ENCODE measurements at places on chromosomes 13 and 19.

DNA sequence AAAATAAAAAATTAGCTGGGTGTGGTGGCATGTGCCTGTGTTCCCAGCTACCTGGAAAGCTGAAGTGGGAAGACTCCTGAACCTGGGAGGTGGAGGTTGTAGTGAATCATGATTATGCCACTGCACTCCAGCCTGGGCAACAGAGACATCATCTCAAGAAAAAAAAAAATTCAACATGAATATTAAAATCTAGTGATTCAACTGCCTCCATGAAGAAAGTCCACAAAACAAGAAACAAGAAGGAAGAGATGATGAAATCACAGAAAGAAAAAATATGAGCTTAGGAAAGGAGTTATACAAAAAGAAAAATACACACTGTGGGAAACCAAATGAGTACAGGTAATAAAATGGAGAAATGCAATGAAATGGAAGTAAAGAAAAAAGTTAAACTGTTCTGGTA lies 99.6 kb upstream of the SIAH3 start:
- DNase-seq = no peak

- no peak for DNase-seq
Observed at GRCh38 chr19:47511128-47511517, 3.7 kb downstream of the NAPA start.

GRCh38 chr19:11475861-11476260 lies 5.0 kb downstream of the ELAVL3 start:
- no peak for DNase-seq

- DNase-seq = no peak
Observed at GRCh38 chr13:47800593-47800992, 200.5 kb downstream of the SUCLA2 start.

GRCh38 chr19:50817941-50818858 lies 5.4 kb downstream of the KLK1 start:
- DNase-seq = peak; percentile 54

DNA sequence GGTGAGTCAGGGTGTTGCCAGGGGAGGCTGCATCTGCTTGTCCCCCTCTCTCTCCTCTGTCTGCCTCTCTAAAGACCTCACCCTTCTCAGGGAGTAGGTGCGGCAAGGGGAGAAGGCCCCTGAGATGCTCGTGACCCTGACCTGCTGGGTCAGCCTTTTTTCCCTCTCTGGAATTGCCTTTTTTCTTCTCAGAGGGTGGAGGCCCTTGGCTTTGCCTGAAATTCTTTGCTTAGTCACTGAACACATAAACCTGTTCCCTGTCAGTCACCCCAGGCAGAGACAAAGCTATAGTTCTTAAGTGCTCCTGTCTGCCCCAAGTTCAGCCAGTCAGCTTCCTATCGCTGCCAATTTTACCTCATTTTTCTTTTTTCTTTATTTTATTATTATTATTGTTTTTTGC lies 35.2 kb upstream of the PEG3 start:
- DNase-seq = no peak

DNA sequence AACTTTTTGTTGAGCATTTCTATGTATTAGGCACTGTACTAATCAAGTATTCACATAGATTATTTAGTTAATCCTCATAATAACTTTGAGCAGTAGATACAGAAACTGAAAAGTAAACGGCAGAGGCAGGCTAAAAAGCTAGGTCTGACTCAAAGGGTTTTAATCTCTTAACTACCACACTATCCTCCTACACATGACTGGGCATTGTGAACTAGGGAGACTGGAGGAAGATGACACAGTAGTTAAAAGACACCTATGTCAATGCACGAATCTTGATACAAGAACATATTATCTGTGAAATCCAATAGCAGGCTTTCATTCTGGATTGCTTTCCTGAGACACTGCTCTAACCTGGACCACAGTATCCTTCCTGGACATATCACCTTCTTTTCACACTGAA lies 36.3 kb downstream of the MICU2 start:
- DNase-seq = peak; percentile 19

- DNase-seq = no peak
Observed at GRCh38 chr13:35698911-35699576, 222.6 kb upstream of the MAB21L1 start.

Measured in hematopoietic multipotent progenitor cell treated with erythropoietin and hydrocortisone succinate and interleukin-3 and kit ligand, for 15 days (in vitro differentiated cells).